ENCODE measurements at places on chromosomes 2 and 18.

GRCh38 chr2:132503701-132504100 lies 87.1 kb downstream of the GPR39 start:
- no peak for DNase-seq

DNA sequence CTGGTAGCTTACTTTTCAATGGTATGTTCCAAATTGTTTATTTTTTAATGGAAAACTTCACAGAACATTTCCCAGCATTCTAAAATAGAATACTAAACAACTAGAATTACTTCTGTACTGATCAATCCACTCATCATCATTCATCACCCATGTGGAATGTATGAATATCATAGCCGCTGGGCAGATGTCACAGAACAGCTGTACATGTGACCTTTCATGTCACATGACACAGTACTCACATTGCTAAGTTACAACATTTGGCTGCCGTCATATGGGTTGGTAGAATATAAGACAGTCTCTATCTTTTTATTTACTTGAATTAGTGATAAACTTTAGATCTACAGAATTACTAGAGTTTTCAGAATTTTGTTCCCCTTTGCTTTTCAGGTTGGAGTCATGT lies 387.6 kb downstream of the ZEB2 start:
- no peak for DNase-seq

DNA sequence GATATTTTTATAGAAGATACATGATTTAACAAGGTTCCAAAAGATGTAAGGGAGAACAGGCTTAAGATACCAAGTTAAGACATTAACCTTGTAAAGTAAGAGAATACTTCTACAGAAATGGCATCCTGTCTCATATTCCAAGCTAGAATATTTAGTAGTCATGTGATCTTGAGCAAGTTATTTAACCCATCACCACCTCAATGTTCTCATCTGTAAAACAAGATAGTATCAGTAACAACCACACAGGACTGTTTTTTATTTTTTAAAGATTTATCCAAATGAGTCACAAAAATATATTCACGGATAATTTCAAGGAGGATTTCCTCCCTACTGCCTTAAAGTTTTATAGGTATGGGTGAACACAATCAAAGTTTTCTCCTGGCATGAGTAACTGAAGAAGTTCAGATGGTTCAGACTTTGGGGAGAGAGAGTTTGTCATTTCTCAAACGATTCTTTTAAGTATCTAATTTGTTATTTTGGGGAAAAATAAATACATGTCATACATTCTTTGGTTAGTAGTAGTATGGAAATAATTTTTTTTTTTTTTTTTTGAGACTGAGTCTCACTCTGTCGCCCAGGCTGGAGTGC lies 25.9 kb downstream of the ROCK1 start:
- no peak for DNase-seq

DNA sequence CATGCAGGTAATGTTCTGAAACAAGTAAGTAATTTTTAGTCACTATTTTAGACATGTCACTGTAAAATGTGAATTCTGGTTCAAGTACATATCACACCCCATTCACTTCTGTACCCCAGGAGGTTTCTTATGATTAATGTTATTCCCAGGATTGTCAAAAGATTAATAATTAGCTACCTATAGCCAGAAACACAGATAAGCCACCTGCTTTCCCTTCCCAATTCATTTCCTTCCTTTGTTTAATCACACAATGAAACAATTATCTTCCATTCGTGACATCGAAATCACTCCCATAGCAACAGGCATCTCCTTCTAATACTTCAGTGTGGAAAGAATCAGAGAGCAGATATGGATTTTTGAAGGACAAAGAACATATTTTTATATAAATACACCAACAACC lies 1650.3 kb upstream of the CELF4 start:
- no peak for DNase-seq

DNA sequence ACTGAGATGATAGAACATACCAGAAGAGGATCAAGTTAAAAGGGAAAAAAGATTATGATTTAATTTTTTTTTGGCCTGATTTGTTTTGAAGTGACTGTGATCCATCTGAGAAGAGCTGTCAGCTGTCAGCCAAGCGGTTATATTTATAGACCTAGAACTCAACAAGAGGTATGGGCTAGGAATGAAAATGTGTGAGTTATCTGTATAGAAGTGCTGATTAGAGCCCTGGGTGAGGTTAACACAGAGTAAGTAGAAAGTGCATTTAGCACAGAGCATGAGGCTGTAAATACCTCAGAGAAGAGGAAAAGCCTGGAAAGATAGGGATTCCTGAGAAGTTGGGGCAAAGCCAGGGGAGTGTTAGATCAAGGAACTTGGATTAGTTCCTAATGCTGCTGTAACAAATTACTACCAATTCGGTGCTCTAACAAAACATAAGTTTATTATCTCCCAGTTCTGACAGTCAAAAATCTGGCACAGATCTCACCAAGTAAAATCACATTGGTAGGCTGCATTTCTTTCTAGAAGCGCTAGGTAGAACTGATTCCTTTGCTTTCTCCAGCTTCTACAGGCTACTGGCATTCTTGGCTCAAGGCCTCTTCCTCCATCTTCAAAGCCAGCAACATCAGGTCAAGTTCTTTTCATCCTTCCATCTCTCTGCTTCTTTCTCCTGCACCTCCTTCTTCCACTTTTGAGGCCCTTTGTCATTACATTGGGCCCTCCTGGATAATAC lies 197.4 kb upstream of the SPHKAP start:
- no peak for DNase-seq

GRCh38 chr2:142134911-142135310 lies 4.1 kb upstream of the LRP1B start:
- no peak for DNase-seq

DNA sequence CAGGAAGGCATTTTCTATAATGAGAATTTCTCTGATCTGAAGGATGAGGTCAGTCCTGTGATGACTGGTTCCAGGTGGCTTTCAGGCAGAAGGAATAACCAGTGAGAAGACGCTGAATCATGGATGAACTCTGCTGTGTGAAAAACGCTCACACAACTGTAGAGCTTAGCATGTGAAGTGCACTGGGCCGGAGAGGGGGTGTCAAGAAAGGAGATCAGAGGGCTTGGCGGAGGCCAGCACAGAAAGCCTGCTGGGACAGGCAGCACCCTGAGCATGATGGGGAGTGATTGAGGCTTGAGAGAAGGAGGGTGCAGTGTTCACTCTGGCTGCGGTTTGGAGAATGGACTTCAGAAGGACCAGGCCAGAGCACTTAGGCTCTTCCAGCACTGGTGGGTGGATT lies 236.5 kb downstream of the TPGS2 start:
- no peak for DNase-seq
